NCI-H2029 treated with DMSO at 0.1 percent for 48 hours (cell line): ENCODE measurements at places on chromosomes 2 and 18.

DNA sequence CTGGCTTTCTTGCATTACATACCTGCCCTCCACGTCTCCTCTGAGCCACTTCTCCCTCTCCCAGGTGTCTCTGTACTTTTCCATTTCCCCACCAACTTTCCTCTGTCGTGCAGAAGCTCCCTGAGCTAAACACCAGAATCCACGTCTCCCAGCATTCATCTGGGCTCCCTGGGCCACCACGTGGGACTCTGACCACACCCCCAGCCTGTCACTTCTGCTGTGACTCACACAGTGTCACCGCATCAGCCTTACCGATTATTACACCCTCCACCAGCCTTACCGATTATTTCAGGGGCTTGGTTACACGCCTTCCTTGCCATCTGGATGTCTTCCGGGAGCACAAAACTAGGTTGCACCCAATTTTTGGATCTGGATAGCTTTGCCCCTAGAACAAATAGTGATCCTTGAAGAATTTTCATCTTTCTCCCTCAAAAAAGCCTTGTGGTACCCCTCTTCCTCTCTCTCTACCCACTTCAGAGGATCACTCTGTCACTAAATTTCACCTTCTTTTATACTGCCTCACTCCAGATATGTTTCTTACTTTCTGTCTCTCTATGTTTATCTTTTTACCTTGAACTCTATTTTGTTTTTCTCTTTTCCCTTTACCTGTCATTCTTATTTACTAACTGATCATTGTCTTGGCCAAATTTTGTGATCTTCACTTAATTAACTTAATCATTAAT is 136.9 kb upstream of the CAB39 start:
- DNase-seq = no peak

DNA sequence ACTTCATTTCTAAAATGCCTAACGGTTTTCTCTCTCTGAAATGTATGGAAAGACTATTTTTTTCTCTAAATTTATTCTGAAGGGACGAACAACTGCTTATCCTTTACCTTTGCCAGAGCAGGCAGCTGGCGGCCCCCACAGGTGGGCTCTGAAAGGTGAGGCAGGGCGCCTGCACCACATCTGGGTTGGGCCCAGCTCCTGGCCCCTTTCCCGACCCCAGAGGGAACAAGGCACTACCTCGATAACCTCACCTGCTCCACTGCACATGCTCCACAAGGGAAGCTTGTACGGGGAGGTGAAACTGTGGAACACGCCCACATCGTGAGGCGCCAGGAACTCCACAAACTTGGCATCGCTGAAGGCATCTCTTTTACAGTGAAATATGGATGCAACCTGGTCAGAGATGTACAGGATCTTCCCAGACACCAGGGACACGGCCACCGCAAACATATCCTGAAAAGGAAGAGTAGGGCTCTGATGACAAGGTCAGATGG is 17.3 kb downstream of the PER2 start:
- no peak for DNase-seq

- no peak for DNase-seq
Observed at GRCh38 chr2:135980434-135981079, 4.9 kb downstream of the DARS1 start.

- DNase-seq = no peak
Observed at GRCh38 chr2:118115761-118116160, 27.5 kb downstream of the INSIG2 start.

DNA sequence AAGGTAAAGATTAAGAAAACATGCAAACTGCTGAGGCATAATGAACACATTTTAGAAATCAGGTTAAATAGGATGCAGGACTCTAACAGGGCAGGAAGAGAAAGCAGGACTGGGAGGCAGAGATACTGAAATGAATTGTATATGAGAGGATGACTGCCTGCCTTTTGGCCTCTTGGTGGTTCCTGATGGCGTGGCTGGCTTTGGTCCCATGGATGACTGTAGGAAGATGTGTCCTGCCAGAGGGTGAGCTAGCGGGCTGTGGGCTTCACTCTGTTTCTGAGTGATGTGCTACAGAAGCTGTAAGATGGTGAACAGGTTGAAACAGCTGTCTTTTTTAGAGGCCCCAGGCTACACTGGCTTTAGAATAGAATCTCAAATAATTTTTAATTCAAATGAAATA is 517.0 kb downstream of the SLC4A3 start:
- no peak for DNase-seq

GRCh38 chr2:149725234-149725633 is 137.7 kb upstream of the MMADHC start:
- DNase-seq = no peak

GRCh38 chr2:3280683-3281520 is 96.7 kb downstream of the EIPR1 start:
- no peak for DNase-seq

DNA sequence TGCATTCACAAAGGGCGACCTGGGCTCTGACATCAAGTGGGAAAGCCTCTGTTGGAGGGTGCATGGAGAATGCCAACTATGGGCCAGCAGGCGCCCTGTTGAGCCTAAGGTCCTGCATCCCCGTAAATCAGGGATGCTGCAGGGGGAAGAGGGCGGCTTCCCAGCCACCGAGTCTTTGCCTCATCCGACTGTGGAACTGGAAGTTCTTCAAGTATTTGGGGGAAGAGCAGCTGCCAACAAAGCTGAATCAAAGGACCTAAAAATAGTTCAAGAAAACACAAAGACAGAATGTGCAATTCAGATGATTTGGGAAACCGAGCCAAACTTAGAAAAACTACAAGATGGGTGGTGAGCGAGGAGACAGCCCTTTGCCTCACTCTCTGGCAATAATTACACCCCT is 281.1 kb upstream of the MGAT5 start:
- DNase-seq = no peak

- DNase-seq = no peak
Observed at GRCh38 chr2:177519534-177520115, 127.1 kb downstream of the AGPS start.

- no peak for DNase-seq
Observed at GRCh38 chr18:24499814-24500213, 39.4 kb downstream of the HRH4 start.

DNA sequence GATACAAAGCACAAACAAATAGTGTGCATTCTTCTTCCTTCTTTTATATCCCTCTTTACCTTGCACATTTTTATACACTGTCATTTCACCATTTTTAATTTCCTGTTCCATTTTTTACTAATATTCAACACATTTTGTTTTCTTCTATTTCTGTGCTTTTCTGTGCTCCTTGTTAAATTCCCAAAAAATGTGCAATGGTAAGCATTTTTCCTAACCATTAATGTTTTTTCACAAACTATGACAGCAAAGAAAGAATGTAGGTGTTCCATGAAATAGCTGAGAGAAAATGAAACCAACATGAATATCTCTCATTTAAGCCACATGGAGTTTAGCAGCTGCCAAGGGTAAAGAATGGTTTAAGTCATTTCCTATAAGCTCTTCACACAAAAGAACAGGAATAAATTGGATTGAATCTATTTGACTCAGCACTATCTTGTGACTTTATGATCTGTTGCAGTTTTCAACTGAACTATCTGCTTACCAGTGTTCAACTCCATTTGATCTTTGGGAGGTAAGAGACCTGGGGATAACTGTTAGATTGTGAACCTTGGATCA is 145.7 kb upstream of the CDH19 start:
- no peak for DNase-seq

- no peak for DNase-seq
Observed at GRCh38 chr2:101296371-101296770, 12.1 kb downstream of the RNF149 start.

- DNase-seq = no peak
Observed at GRCh38 chr2:180730976-180731375, 249.4 kb upstream of the UBE2E3 start.

- no peak for DNase-seq
Observed at GRCh38 chr2:216296856-216297255, 75.4 kb downstream of the MARCHF4 start.

- no peak for DNase-seq
Observed at GRCh38 chr2:60764736-60765534, 8.9 kb downstream of the PAPOLG start.

DNA sequence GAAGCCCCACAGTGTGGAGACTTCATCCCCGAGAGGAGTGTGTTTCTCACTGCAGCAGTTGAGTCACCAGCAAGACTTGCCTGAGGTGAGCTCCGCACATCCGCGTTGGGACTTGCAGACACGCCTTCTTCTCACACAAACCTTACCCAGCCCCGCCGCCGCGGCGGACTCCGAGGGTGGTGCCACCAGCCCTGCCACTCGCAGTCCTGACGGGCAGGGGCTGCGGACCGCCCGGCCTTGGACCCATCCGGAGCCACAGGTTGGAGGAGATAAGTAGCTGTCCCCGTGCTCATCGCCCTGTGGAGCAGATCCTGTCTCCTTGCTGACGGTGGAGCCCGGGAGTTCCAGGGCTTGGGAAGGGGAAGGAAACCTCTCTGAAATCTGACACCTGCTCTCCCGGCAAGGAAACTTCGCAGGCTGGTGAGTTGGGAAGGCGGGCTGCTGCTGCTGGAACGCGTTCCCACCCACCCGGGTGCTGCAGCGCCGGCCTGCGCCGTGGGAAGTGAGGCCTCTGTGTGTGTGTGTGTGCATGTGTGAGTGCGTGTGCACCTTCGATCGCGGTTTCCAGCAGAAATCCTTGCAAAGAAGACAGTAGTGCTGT is at the start of gene RAB27B:
TSS of gene RAB27B (plus strand) at position 197 of the 601 bp plus-strand sequence. CDS start 49,109 bp downstream, outside the sequence.
- no peak for DNase-seq

DNA sequence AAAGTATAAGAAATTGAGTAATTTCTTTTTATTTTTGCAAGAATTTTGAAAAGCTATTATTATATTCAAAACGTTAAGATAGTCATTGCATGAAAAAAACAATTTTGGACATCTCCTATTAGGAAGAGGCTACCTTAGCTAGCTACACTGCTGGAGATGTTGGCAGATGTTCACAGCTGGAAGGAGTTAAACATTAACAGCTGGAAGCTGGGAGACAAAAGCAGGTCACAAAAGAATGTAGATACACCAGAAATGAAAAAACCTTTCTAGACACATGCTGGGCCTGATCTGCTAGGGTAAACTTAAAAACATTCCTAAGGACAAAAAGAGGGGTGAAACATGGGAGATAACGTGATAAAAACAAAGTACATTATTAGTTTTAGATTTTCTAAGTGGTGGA is 84.4 kb downstream of the SESTD1 start:
- no peak for DNase-seq
